Cerebellar nuclear complex (tissue), 1 donor: ENCODE measurements at places on chromosomes 1 and 21.

- DNase-seq: no peak
Observed at GRCh38 chr1:30085811-30086770, 637.3 kb downstream of the MATN1 start.

- no peak for DNase-seq
Observed at GRCh38 chr21:41945982-41946381, 7.8 kb downstream of the C2CD2 start.

- no peak for DNase-seq
Observed at GRCh38 chr1:175755516-175756070, 12.2 kb upstream of the TNR start.

DNA sequence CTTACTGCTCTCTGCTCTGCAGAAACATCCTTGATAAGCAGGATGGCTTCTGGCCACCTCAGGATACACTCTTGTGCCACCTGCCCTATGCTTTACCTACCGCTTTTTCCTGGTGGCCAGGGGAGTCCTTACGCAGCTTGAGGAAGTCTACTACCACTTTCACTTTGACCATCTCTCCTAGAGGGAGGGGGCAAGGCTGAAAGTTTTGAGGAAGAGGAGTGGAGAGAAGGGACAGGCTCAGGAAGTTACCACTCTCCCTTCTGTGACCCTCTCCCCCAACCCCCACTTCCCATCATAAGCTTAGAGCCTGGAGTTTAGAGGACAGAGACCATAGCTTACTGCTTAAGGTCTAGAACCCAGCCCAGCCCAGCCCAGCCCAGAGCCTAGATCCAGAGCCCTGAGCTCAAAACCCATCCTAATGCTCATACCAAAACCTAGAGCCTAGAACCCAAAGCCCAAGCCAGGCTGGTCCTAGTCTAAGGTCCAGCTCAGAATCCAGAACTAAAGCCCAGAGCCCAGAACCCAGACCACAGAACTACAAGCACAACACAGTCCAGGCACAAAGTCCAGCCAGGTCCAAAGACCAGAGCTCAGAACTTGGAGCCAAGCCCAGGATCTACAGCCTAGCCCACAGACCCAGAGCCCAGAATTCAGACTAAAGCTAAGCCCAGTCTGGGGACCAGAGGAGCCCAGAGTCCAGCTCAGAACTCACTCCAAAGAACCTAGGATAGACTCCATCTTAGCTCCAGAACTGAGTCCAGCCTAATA is 18.0 kb upstream of the MFSD2A start:
- no peak for DNase-seq

DNA sequence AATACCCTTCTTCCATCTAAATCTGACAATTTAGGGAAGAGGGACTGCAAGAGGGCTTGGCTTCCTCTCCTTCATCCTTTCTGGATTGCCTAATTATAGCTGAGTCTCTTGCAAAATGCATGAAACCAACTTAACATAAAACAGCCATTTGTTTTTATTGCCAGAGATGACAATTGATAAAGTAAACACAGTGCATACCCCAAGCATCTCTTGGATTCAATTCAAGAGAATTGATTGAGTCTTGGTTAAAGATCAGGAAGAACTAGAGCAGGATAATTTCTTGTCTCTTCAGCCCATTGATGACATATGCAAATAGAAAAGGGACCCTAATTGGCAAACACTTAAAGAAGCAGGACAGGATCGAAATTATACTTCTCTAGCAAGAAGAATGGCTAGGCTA is 617.1 kb upstream of the PTBP2 start:
- no peak for DNase-seq

GRCh38 chr1:175808999-175809398 is 65.6 kb upstream of the TNR start:
- no peak for DNase-seq

DNA sequence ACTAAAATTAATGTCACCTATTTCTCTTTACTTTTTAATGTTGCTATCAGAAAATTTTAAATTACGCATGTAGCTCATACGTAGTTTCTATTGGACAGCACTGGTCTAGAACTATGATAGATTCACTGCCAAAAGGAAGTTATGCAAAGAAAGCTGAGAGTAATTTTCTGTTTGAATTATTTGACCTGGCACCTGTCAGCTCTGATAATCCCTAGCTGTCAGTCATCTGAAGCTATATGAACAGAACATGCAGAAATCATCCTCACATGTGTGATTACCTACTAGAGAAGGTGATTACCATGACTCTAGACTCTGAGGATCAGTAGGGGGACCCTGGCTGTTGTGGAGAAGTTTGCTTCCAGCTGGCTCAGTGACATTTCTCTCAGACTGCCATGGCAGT is 40.8 kb downstream of the F5 start:
- no peak for DNase-seq

- DNase-seq: no peak
Observed at GRCh38 chr1:229599218-229599954, 26.5 kb downstream of the TAF5L start.

DNA sequence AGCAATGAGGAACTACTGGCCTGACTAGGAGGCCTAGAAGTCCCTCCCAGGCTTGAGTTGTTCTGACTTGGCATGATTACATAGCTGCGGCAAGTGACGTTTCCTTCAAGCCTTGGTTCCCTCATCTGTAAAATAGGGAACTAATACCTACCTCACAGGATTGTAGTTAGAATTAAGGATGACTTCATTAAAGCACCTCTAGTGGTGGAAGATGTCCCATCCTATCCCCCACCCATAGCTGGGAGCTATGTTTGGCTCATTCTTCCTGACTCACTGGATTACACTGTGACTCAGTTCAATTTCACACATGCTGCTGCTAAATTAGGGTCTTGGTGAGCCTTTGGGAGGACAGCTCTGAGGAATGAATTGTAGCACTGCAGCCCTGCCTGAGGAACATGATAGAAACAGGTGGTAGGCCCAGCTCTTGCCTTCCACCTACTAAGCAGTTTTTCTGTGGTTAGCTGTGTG is 6.0 kb upstream of the SHISA4 start:
- no peak for DNase-seq

DNA sequence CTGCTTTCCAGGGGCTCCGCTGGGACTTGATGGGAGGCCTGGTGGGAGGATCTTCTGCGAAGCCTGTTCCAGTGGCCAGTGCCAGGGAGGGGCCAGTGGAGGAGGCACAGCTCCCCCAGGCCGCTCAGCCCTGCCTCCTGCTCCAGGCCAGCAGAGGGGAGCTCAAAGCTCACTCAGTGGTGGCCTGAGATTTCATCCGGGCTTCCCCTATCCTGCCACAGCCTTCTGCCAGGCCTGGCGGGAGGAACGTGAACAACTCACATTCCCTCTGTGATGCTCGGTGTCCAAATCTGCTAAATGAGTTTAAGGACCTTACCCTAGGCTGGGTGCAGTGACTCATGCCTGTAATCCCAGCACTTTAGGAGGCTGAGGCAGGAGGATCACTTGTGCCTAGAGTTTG is 3.3 kb downstream of the CLCNKB start:
- no peak for DNase-seq

DNA sequence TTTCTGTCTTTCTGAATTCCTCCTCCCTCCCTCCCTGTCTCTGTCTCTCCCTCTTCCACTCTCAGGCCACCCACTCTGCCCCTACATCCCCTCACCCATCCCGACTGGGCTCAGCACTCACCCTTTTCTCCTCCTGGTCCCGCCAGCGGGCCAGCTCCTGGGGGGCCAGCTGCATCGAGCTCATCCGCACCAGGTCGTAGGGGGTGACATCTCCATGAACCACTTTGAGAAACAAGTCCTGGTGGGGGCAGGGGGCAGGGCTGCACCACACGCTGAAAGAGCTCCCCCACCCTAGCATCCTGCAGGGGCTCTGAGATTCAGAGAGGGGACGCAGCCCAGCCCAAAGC is 17.8 kb downstream of the SPOCD1 start:
- DNase-seq: no peak

- DNase-seq: no peak
Observed at GRCh38 chr21:41133874-41134522, 34.0 kb upstream of the BACE2 start.

DNA sequence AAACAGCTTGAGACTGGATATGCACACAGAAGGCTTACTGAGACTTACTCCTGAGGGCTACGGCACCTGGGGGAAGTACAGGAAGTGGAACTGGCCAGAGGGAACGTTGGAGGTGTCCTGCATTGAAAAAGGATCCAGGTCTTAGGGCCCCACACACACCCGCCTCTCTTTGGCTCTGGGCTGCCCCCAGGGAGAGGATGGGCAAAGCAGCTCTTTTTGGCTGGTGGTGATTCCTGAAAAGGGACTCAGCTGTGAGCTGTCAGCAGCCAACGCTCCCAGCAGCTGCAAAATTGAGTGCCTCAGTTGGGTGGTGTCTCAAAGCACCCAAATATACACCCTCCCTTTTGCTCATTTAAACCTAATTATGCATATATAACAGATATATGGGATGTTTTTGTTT is 213.2 kb downstream of the TNR start:
- no peak for DNase-seq

- no peak for DNase-seq
Observed at GRCh38 chr1:47186267-47187185, 3.3 kb downstream of the PDZK1IP1 start.

DNA sequence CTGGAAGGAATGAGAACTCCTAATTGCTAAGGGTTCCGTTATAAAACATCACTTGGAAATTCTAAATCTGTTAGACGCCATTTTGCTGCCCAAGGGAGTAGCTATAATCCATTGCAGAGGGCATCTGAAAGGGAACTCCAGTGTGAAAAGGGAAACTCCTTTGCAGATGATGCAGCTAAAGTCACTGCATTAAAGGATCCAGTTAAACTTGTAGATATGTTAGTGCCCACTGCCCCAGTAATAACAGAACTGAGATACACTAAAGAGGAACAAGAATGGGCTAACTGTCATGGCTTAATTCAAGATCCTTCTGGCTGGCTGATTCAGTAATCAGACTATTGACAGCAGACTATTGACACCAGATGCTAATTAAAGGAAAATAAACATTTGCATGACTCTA is 81.8 kb upstream of the KIAA0040 start:
- no peak for DNase-seq

- no peak for DNase-seq
Observed at GRCh38 chr1:230643908-230644307, 1.6 kb downstream of the COG2 start.

GRCh38 chr1:31769720-31770390 is 5.7 kb upstream of the ADGRB2 start:
- DNase-seq: no peak

GRCh38 chr21:44920694-44921604 is at the start of gene ITGB2:
ITGB2 (minus strand) TSS chr21:44920899; CDS start chr21:44910782, 10,117 bp downstream.
- no peak for DNase-seq

- no peak for DNase-seq
Observed at GRCh38 chr21:34029743-34030528, 43.4 kb upstream of the MRPS6 start.

- no peak for DNase-seq
Observed at GRCh38 chr1:161182214-161182613, 4.9 kb upstream of the B4GALT3 start.

DNA sequence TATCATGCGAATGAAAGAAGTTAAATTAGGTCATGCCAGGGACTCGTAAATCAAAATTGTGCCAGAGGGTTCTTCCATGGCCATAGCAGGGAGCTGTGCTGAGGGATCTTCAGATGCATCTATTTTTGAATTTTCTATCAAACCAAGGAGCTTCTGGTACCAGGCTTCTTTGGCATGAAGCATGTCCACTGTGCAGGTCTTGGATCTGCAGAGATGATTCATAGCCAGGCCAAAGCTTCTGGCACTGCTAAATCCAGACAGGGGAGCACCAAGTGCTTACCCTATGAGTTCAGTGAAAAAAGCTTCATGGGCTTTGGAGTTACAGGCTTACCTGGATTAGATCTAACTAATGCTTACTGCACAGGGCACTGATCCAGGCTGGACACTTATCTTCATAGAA is 154.2 kb upstream of the DAB1 start:
- DNase-seq: no peak

- DNase-seq: no peak
Observed at GRCh38 chr21:26801498-26801897, 43.7 kb downstream of the ADAMTS1 start.

GRCh38 chr1:155383406-155383805 is 62.7 kb downstream of the RUSC1 start:
- no peak for DNase-seq

DNA sequence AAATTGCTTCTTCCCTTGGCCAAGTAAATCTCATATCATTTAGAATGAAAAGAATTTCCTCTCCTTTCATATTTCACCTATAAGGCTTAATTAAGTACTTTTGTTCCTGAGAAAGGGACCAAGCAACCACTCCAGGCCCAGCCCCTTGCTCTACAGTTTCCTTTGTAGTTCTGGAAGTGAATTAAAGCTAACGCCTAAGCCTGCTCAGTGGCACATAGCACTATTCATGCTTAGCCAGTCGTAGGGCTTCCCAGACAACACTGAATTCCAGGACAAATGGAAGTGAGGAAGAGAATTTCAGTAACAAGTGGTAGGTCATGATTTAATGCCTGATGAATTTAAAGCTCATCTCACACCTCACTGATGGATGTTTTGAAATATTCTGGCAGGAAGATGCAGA is 73.3 kb downstream of the RPAP2 start:
- DNase-seq: no peak

DNA sequence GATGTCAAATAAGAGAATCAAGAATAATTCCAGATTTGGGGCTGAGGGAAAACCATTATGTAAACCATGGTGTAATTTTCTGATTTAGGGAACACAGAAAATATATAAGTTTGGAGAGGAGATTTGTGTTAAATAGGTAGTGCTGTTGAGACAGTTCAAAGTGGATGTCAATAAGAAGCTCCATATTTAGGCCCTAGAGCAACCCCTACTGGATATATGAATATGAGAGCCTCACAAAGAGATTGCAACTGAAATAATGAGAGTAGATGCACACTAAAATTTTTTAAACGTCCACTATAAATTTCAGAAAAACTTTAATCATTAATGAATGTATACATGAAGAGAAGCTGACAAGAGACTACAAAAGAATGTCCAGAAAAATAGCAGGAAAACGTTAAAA is 1447.8 kb upstream of the PRMT6 start:
- no peak for DNase-seq

- DNase-seq: no peak
Observed at GRCh38 chr1:32126770-32127169, 18.9 kb downstream of the KPNA6 start.

- DNase-seq: no peak
Observed at GRCh38 chr1:155286544-155286943, 9.3 kb downstream of the HCN3 start.
